Activated CD4-positive, alpha-beta T cell treated with anti-CD3 and anti-CD28 coated beads, Interleukin-2, amount 10 ng/mL, durations not matched to agents 24 days and 14 days (primary cell): ENCODE measurements at places on chromosomes 3 and 15. TPM values are rescaled to one million over a fixed set of nuclear protein-coding genes. Genes with fewer than 3 reads are reported as not detected.

DNA sequence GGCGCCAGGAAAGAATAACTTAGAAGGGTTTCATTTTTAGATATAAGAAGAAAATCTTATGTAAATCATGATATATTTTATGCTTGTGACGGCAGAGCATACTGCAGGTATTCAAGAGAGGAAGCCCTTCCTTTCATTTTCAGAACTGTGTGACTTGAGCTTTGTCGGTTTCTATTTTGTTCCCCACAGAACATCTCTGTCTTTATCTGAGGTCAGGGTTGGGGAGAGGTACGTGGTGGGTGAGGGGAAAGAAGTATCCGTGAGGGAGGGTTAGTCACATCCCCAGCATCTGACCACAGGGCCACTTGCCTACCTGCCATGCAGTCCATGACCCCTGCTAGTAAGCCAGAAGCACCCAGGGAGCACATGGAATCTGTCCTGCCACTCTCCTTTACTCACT is 126.5 kb downstream of the DGKG start:
- peak; percentile 75 for DNase-seq

Gene MELTF
- total RNA-seq = 8.8 and 10.6 TPM in 2 replicates

DNA sequence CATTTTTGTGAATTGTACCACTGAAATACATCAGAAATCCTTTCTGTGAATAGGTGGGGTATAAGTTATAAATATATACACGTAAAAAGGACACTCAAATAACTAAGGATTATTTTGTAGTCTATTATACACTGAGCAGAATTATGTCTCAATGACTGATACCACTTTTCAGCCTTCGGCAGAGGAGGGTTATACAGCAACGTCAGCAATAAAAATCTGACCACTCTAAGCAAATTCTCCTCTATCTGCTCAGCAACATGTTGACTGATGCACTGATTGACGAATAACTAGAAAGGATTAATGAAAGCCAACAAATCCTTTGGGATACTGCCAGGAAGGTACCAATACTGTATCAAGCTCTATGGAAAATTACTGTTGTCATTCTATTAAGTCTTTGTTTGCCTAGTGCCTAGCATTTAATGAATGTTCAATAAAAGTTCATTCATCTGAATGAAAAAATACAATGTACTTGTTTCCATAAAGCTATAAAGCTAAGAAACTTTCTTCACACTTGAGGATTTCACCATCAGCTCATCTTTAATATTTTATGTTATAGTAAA is 5.2 kb downstream of the ARPP19 start:
- no peak for DNase-seq

- no peak for DNase-seq
These were observed 542.9 kb downstream of the FHIT start for GRCh38 chr3:60708191-60708975.

Gene TUSC2
- 24.4 and 25.0 TPM in 2 replicates for total RNA-seq

- DNase-seq = no peak
These were observed 63.7 kb downstream of the BDH1 start for GRCh38 chr3:197491923-197492664.

GRCh38 chr3:130935761-130936492 is 42.0 kb downstream of the ATP2C1 start:
- DNase-seq = no peak

Gene CD96
- total RNA-seq = 50.5 and 60.5 TPM in 2 replicates
